Activated CD4-positive, alpha-beta T cell treated with anti-CD3 and anti-CD28 coated beads for 1 hour (primary cell): ENCODE measurements at places on chromosomes 1 and 21.

GRCh38 chr1:71542155-71542554 lies 461.3 kb upstream of the ZRANB2 start:
- no peak for DNase-seq

GRCh38 chr1:100089082-100089481 lies 43.6 kb downstream of the SASS6 start:
- DNase-seq: no peak

GRCh38 chr21:36641346-36641745 lies 57.6 kb upstream of the SIM2 start:
- no peak for DNase-seq

DNA sequence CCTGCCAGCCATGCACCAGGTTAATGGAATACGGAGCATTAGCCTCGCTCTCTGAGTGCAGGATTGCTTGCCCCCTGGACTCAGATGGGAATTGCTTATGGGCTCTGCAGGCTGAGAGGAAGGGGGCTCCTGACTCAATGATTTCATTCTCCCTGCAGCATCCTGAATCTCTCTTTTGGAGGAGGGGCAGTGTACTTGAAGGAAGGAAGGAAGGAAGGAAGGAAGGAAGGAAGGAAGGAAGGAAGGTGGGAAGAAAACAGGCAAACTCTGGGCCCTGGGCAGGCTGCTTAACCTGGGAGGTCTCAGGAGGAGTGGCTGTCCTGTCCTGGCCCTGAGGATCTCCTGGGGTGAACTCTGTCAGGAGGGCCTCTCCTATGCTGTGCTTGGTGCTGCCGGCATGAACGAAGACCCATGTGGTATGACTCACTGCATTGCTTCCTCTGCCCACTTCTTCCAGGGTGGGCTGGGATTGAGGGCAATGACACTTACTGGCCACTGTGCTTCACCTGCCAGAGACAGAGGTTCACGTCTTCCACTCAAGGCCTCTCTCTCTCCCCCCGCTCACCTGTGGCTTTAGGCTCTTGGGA lies 257.1 kb upstream of the CSF3R start:
- DNase-seq: no peak

GRCh38 chr1:23562137-23562876 lies 3.0 kb upstream of the ID3 start:
- no peak for DNase-seq

DNA sequence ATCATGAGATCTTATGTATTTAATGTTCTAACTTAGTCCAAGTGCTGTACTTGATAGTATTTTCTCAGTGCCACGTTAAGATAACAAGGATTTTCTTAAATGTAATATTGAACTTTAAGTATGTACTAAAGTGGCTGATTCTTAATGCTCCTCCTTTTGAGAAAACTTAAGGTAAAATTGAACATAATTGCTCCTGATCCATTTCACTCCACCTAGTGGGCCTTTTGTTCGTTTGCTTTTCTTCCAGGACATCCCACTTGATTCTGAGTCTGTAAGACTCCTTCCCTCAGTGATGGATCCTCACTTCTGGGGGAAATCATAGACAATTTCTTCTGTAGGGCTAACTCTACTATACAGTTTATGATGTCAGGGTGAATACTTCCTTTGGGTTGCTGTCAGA lies 173.1 kb downstream of the LMO4 start:
- DNase-seq: no peak

DNA sequence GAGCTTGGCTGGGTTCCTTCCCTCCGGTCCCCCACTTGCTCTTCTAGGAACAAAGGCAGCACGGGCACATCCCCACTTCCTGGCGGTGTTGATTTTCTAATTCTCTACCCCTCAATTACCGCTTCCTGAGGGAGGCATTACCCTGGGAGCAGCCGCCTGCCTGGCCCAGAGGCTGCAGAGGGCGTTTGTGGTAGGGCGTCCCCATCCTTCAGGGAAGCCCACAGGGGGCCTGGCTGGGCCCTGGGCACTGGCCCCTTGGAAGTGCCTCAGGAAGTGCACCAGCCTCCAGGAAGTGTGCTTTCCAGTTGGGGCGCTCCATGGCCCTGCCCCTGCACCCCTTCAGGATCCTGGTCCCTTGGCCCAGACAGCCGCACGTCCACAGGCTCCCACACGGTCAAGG lies 42.1 kb upstream of the CASZ1 start:
- DNase-seq: no peak

GRCh38 chr1:186578325-186579016 lies 101.8 kb downstream of the PTGS2 start:
- no peak for DNase-seq

GRCh38 chr1:17215545-17215890 lies 10.6 kb downstream of the PADI1 start:
- no peak for DNase-seq

- no peak for DNase-seq
These were observed 266.2 kb downstream of the NPHP4 start for GRCh38 chr1:5725855-5726585.

DNA sequence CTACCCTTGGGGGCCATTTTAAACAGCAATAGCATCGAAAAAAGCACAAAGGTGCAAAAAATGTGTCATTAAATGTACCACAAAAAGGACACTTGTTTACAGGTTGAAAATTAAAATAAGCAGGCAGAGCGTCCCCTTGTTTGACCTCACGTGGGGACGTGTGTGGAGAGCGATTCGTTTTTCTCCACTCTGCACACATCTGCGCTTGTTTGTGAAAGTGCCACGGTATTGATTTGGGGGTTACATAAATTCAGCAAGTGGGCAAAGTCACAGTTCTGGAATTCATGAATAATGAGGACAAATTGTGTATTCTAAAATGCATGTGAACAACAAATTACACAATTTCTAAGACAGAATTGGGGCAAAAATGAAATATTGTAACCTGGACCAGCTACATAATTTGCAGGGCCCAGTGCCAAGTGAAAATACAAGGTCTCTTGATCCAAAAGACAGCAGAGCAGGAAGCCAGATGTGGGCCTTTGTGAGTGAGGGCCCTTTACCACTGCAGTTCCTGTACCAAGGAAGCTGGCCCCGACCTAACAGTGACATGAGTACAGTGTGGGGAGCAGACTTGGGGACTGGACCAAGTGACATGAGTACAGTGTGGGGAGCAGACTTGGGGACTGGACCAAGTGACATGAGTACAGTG lies 43.9 kb downstream of the ZBTB18 start:
- no peak for DNase-seq

- DNase-seq: no peak
These were observed 26.8 kb upstream of the CLSTN1 start for GRCh38 chr1:9850442-9851162.

DNA sequence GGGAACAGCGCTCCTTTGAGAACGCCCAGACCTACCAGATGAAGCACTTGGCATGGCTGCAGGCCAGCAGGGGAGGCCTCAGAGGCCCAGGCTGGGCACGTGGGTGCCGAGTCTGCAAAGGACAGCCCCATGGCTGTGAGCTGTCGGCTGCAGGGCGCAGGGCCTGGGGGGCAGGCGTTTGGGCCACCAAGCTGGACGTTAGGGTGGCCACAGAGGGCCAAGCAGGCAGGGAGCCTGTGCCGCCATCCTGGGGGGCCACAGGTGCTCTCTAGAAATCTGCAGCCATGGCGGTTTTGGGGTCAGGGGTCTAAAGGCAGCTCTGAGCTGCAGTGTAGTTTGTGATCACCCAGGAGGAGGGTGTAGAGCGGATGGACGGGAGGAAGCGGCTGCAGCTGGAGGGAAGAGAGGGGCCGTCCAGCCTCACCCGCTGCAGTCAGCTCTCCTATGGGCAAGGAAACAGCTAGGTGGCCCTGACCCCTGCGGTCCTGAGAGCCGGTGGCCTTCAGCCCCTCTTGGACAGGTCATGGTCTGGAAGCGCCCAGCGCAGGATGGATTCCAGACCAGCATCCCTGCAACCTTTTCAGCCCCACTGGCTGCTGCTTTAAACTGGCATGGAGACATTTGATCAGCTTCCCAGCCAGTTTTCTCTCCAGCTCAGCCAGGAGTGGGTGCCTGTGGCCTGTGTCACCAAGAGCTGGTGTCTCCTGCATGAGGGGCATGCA lies 11.0 kb downstream of the IBA57 start:
- DNase-seq: no peak

DNA sequence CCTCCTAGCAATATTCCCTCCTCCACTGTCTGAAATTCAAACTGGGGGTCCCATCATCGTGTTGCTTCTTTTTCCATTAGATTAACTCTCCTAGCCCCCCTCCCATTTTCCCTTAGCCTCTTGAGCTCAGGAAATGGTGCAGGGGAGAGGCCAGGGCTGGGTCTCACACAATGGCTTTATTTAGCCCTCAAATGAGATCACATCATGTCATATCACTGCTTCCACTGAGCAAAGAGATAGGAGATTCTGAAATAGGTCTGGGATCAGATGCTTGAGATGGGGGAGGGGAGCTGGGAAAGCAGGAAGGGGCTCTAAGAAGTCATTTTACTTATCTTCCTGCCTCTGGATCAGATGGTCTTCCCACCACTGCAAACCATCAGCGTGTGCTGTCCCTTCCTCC lies 17.8 kb upstream of the ARHGEF2 start:
- DNase-seq: no peak

GRCh38 chr1:26700711-26701110 lies 4.9 kb downstream of the ARID1A start:
- DNase-seq: no peak

DNA sequence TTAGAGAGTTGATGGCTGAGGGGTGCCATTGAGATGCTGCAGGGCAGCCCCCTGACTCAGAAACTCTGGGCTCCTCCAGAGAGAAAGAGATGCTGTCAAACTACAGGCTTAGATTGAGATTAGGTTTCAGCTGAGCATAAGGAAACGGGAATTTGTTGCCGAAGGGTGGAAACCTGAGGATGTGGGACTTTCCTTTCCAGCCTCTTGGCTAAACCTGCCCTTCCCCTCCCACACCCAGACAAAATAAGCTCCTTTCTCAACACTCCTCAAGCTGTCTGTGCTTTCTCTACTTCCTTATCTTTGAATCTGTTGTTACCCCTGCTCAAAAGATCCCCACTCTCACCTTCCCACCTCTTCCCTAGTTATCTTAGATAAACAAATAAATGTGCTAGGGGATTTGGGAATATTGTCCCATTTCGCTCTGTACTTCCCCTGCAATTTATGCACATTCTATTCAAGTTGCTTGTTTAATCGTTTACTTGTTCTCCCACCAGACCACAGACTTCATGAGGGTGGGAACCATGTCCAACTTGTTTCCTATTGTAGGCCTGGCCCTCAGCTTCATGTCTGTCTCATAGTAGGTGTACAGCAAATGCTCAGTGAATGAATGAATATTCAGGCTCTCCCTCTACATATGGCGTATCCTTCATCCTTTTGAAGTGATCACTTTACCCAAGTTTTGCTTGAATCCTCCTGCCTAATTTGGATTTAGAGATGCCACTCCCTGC lies 30.6 kb upstream of the MARK1 start:
- no peak for DNase-seq

DNA sequence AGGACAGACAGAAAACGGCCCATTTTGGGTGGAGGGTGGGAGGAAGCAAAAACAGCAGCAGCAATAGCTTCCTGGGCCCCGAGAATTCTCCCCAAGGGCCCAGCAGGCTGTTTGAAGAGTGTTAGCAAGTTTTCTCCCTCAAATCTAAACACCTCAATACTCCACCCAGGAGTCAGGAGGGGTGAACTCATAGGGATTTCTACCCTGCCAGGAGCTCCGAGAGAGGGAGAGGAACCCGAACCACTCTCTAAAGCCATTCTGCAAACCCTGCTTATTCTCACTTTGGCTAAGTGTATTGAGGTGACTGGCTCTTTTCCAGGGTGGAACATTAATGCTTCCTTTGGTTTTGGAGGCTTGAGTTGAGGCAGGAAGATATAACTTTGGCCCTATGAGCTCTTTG lies 55.6 kb upstream of the PPM1J start:
- DNase-seq: no peak

DNA sequence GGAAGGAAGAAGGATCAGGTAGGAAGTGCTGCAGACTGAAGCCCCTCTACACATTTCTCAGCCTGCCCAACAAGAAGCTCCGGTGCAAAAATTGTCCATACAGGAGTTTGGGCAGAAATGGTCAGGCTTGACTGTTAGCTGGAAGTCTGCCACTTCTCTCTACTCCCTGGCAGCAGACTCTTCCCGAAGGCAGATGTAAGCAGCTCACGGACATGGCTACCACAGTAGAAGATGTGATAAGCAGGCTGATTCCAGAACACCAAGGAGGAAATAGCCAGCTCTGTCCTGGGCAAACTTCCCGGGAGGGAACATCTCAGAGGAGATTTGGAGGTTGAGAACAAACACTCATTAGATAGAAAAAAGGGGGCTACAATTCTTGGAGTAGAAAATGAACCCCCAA lies 52.6 kb downstream of the TRABD2B start:
- no peak for DNase-seq

DNA sequence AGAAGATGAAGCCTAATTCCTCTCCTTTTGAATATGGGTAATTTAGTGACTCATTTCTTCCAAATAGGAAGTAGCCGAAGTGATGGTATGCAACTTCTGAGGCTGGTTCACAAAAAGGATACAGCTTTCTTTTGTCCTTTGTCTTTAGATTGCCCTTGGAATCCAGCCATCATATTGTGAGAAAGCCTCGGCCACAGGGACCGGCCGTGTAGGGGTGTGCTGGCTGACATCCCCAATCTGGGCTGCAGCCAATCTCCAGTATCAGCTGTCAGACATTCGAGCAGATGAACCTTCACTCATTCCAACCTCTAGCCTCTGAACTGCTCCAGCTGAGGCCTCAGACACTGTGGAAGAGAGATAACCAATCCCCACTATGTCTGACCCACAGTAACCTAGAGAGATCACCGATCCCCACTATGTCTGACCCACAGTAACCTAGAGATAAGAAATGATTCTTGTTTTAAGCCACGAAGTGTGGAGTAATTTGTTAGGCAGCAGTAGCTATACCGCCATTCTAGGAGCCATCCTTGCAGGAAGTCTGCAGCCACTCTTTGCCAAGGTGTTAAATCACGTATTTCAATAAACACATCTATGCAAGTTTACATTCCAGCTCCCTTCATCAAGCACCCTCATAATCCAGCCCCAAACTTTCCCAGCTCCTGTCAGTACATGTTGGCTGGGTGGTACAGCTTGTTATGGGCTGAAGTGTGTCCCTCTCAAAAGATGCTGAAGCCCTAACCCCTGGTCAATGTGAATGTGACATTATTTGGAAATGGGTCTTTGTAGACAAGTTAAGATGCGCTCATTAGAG lies 2.9 kb upstream of the DIP2A start:
- no peak for DNase-seq

GRCh38 chr1:207866471-207867135 lies 44.3 kb downstream of the CD34 start:
- DNase-seq: no peak

DNA sequence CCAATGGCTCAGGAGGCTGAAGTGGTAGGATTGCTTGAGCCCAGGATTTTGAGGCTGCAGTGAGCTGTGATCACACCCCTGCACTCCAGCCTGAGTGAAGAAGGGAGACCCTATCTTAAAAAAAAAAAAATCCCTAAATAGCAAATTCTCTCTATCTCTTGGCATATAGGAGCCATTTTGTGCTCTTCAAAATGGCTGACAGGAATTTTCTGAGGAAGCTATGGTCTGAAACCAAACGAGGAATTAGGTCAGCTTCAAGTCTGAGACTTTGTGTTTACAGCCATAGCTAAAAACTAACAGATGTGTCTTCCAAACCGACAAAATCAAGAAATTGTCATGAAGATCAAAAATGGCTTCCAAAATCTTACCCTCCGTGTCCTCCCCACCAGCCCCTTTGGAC lies 10.6 kb downstream of the CD247 start:
- no peak for DNase-seq
